ENCODE measurements at places on chromosomes 3 and 15. TPM values are rescaled to one million over a fixed set of nuclear protein-coding genes. Genes with fewer than 3 reads are reported as not detected.

Gene LRCH3
- 25.5 TPM for total RNA-seq

Gene GPR87
- total RNA-seq: 64.5 TPM

Gene ACP3
- total RNA-seq: 7.0 TPM

Gene ZPLD1
- total RNA-seq: 2.6 TPM

Gene GOLGA8H
- total RNA-seq: 0.13 TPM

Gene GABRA5
- total RNA-seq: not detected

Gene SNTN
- total RNA-seq: not detected

Gene SLC24A5
- not detected for total RNA-seq
